ENCODE measurements at places on chromosomes 4 and X.
A peak's percentile ranks its signal among the peaks of the same experiment; 100 is the strongest.

DNA sequence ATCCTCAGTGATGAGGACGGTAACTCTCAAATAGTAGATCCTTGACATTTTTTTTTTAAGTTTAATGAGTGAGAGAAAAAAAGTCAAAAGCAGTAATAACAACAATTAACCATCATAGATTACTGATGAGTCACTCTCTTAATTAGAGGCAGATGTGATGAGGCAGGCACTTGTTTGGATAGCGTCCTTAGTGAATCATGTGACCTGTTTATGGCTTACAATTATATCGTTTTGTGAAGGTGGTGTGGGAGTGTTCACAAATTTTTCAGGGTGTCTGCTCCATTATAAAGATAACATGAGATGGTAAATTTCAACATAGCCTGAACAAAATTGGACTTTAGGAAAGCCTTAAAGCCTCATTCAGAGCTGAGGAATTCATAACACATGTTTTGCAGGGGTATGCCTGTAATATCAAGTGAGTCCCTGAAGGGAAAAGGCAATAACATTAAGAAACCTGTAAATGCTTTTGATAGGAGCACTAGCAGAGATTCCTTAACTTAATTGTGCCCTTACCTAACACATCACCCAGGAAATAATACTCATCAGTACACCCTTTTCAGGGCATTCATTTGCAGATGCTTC, 51.9 kb upstream of the XIAP start:
- DNase-seq = no peak

DNA sequence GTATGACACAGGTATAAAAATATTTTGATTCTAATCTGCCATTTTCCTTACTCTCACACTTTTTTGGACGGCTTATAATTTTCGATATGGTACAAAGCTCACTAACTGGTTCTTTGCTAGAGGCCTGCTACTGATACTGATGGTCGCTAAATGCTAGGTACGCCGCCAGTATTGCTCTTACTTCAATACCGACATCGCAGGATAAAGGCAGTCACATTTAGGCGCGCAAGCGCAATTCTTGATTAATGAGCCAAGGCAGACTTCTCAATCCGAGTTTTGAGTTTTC, 557 bp upstream of the USP38 start:
- no peak for DNase-seq

GRCh38 chrX:21412029-21412428, 37.8 kb downstream of the CNKSR2 start:
- DNase-seq = no peak

DNA sequence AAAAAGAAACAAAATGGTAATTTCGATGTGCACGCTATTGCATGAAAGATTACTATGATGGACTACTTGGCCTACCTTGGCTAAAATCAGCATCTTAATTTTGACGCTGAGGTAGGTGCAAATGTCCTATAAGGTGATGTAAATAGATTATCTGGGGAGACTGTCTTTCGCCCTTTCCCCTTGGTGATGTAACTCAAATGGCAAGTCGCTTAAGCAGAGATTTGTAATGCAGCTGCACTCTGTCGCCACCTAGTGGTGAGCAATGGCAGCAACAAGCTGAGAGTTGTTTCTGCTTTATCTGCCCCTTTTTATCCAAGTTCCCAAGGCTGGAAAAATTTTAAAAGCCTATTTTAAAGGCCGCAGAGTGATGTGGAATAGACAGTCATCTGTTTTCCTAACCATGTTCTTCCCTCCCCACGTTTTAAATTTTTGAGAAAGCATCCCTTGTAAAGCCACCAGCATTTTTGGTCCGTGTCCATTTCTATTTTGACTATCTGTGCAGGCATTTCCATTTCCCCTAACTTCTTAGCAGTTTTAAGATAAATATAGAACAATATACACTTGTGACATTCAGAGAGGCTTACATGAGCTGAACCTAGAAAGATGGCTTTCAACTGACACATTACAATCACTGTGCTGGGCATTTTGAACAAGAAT, 62.4 kb upstream of the PDLIM3 start:
- peak; percentile 21 for DNase-seq

- no peak for DNase-seq
Measured at GRCh38 chrX:52078131-52078530, 9.1 kb upstream of the MAGED4B start.

DNA sequence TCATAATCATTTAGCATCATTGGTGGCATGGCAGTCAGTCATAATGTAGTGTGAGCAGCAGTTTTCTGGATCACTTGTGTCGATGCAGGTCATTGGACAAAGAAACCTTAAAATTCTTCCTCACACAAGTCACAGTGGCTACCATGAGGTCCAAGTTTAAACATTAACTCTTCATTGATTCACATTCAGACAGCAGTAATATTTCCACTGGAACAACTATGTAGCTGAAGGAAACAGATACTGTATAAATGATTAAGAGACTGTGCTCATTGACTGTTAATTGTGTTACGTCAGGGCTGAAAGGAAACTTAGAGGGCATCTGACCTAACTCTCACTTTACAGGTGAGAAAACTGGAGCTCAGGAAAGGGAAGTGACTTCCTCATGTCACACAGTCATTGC, 261.8 kb downstream of the KLHL13 start:
- no peak for DNase-seq

GRCh38 chrX:103477496-103477895, 41.8 kb downstream of the RAB40A start:
- DNase-seq = no peak

- no peak for DNase-seq
Measured at GRCh38 chr4:158065603-158066002, 107.2 kb downstream of the GASK1B start.

DNA sequence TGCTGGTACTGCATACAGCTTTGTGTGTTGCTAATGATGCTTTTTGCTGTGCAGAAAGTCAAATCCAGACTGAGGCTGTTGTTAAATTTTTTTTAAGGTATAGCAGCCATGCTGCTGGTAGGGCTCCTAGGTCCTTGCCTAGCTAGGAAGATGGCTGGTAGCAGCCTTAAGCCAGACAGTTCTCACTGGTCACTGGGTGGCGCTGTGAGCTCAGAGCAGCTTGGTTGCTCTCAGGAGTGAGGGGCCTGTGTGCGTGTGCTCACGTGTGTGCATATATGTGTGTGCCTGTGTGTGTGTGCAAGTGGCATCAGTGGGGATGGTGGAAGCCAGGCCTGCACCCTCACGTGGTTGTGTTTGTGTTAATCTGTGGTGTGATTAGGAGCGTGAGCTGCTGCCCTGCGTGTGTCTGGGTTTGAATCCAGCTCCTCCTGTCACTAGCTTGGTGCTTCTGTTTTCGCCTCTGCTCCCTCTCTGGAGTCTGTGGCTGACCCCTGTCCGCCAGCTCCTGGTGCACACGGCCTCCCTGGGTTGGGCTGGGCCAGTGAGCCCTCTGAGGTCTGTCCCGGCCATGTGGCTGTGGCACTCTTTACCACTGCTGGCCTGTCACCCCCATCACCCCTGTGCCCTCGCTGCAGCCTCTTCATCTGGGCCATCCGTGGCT, 46.1 kb downstream of the SORCS2 start:
- no peak for DNase-seq

- no peak for DNase-seq
Measured at GRCh38 chr4:122393276-122393675, 14.5 kb downstream of the ADAD1 start.

- no peak for DNase-seq
Measured at GRCh38 chr4:137451172-137451825, 81.0 kb downstream of the PCDH18 start.

DNA sequence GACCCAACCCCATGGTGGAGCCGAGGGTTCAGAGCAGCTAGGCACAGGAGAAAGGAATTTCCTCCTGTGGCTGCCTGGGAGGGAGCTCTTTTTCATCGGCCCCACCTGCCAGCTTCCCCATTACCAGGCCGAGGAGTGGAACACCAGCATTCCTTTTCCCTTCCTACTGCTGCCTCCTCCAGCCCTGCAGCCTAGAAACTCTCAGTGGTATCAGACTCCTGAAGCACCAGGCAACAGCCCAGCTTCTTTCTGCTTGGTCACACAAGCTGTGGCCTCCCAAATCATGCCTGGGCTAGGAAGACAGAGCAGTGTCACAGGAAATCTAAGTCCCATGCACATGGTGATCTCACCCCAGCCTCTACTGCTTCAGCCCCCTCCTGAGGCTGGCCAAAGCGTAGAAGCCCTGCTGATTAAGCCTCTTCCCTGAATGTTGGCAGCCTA, 30.1 kb downstream of the RTL5 start:
- no peak for DNase-seq

- peak; percentile 56 for DNase-seq
Measured at GRCh38 chrX:103817502-103817901, 14.6 kb downstream of the RAB9B start.

DNA sequence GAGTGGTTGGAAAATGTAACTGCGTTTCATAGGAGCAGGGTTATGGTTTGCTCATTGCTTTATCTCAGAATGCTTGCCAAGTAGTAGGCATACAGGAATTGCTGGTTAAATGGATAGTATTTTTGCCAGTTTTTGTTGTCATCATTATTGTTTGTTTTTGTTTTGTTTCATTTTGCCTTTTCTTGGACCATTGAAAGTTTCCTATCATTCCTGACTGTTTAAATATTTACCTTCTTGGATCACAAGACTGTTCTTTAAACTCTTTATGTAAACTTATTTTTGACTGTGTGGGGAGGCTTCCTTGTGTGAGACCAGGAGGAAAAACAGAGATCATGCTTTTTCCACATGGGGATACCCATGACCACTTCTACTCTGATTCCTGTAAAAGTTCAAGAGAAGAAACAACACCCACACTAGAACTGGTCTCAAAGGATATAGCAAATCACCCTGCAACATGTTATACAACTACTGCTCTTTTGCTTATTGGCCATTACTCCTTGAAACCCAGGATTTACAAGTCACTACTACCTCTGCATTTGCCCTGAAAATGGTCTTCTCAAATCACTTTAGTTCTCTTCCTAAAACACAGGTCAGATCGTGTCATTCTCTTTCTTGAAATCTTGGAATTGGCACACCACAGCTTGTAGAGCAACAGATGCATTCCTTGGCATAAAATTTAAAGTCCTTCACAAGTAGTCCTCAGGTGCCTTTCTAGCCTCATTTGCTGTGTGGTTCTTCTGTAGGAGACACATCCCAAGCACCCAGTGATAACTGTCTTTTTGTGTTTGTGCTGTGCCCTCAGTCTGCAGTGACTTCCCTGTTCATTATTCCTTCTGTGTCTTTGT, 51.3 kb downstream of the FNIP2 start:
- no peak for DNase-seq

GRCh38 chr4:128787509-128788311, 21.8 kb upstream of the JADE1 start:
- no peak for DNase-seq
